NCI-H1417 (cell line): ENCODE measurements at places on chromosomes 3 and 15.

GRCh38 chr3:101377796-101378195 lies 57.4 kb upstream of the IMPG2 start:
- DNase-seq = no peak

- no peak for DNase-seq
Measured at GRCh38 chr3:51845129-51845528, 16.3 kb upstream of the IQCF2 start.

GRCh38 chr3:118868051-118868450 lies 166.6 kb downstream of the IGSF11 start:
- peak; percentile 11 for DNase-seq

GRCh38 chr3:194339840-194340239 lies 11.3 kb downstream of the CPN2 start:
- DNase-seq = no peak

DNA sequence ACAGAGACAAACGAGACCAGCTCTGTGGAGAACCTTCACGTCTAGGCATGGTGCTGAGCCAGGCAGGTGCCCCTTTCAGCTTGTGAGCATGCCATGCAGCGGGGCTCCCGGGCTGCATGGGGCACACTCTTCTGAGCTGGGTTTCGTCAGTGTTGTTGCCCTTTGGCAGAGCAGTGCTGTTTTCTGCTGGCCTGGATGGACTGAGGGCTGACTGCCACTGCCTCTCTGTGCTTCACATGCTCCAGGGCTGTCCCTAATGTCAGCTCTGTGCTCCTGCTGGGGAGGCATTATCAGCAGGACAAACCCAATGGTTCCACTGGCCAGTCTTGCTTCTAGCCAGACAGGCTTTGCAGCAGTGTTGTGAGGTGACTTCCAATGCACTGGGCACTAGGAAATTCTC lies 9.5 kb downstream of the GASK1A start:
- DNase-seq = no peak

DNA sequence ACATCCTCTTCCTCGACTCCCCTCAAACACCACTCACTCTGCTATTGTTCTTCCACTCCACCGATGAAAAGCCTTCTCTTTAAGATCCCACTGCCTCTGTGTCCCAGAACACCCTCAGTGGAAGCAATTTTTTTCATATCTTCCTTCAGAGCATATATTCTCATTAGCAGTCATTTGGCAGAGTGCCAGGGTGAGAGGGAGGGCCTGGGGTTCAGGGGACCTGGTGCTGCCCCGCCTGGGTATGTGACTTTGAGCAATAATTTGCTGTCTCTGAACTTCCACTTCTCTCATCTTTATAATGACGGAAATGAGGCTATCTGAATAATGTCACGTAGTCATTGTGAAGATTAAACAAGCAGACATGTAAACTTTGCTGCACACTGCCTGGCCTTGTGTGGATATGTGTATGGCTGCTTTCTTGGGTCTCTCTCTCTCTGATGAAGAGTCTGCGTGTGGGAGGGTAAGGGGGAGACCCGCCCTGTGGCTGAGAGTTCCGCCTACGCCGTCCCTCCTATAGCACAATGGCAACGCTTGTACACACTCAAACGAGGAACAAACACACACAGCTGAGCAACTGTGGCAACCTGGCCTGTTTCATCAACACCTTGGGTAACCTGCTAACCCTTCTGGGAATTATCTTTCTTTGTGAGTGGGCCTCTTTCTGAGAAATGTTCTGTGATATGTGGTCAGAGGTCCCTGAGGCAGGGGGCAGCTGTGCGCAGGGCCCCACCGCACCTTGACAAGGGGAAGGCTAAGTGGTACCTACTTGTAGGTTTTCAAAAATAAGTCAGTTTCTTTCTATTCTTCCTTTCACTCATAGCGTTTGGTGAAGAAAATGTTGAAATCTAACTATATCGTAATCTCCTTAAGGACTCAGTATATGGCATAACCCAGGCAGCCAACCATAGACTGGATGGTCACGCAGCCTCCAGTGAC lies 369.8 kb downstream of the SV2B start:
- DNase-seq = no peak

DNA sequence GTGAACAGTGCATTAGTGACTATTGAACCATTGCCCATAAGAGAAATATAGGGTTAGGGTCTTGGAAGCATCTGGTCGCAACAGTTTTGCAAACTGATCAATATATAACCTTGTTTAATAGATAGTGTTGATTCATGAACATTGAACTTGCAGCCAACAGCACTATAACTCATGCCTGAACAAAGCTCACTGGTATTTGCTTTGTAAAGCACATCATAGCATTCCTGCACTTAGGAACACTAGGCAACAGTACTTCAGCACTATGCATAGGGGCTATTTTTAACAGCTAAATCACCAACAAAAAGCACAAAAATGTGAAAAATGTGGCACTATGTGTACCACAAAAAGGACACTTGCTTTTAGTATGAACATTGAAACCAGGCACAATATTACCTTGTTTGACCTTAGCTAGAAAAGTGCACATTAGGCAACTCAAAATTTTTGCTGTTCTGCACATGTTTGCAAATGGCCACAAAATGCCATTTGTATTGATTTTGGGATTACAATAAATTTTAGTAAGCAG lies 68.0 kb downstream of the OXNAD1 start:
- no peak for DNase-seq
